ENCODE measurements at places on chromosomes 3 and 15.

DNA sequence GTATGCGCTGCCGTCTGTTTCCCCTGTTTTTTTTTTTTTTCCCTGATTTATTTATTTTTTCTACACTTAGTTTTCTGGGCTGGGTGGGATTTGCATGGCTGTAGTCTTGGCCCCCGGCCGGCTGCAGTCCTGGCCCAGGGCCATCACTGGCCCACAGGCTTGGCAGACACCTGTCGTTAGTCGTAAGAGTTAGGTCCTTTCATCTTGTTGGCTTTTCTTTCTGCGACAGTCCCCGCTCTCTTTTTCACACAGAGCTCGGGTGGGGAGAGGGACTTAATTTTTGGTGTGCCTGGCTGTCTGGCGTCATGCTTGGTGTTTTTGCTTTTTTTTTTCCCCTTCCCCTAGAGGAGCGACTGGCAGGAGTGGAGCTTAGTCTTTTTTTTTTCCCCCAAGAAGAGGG lies 183.4 kb downstream of the KLF13 start:
- DNase-seq: no peak

DNA sequence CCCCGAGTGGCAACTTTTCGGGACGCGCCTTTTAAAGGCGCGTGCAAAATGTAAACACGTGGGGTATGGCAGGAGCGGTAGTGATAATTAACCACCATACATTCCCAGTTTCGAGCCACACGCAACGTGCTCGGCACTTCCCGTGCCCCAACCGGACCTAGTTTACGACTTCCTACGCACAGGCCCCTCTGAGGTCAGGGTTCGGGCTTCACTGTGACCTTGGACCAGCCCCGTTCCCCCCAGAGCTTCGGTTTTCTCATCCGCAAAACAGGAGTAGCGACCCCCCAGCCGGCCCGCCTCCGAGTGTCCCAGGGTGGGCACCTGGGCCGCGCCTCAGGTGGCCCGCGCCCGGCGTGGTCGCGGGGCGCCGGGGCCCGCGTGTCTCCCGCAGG lies 451 bp downstream of the CHCHD4 start:
- DNase-seq: peak; percentile 68

DNA sequence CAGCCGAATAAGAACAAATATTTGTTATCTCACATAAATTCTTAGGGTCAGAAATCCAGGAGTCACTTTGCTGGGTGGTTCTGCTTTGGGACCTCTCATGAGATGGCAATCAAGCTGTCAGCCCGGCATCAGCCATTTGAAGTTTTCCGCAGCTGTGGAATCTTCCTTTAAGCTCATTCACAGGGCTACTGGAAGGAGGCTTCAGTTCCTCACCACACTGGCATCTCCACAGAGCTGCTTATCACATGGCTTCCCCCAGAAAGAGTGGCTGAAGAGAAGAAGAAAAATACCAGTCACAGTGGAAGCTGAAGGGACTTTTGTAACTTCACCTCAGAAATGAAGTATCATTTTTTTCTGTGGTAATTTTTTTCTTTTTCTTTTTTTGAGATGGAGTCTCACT lies 267.7 kb downstream of the CHL1 start:
- DNase-seq: no peak

- DNase-seq: no peak
Observed at GRCh38 chr15:69499521-69500211, 47.0 kb downstream of the RPLP1 start.

- DNase-seq: no peak
Observed at GRCh38 chr3:195134431-195134830, 136.5 kb downstream of the XXYLT1 start.

DNA sequence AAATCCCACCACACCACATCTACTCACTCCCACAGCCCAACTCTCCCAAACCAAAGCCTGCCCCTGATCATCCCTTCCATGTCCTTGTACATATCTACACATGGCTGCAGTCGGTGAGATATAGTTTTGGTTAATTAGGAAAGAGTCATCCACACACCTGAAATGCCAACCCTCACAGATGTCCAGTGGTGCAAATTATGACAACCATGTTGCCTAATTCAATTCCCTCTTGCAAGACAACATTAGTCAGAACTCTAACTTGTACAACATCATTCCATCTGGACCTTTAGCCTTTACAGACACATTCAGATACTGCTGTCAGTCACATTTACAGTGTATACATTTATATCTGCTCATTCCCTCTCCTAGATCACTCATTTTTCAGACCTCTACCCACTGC lies 41.2 kb downstream of the TUBGCP4 start:
- no peak for DNase-seq

GRCh38 chr15:23851921-23852320 lies 164.8 kb upstream of the NDN start:
- no peak for DNase-seq

DNA sequence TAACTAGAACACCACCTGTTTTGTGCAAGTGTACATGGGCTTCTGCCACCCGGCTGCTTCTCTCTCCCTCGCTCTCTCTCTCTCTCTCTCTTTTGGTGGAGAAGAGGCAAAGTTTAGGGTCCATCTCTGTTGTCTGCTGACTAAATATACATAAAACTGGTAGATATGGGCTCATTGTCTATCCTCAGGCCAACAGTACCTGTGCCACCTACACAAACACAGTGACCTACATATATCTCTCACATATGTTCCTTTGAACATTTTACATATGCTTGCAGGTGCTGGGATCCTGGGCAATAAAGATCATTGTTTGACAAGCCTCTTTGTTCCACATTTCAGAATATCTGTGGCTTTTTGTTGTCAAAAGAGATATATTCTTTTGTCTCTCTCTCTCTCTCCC lies 256.3 kb upstream of the KCNH8 start:
- DNase-seq: no peak

DNA sequence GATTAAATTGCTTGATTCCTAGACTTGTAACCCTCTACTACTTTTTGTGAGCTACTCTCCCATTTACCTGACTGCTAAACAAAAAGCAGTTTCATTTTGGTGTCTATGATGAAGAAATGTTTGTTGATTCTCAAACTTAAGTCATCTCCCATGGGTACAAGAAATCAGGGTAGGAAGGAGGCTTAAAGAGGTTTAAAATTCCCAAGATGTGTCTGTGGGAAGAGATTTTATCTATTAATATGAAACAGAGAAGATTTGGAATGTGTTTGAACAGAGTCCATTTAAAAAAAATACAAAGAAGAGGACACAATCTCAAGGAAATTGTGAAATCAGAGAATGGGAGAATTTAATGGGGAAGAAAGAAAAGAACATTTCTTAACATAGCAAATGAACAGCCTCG lies 14.8 kb downstream of the P3H2 start:
- DNase-seq: no peak

DNA sequence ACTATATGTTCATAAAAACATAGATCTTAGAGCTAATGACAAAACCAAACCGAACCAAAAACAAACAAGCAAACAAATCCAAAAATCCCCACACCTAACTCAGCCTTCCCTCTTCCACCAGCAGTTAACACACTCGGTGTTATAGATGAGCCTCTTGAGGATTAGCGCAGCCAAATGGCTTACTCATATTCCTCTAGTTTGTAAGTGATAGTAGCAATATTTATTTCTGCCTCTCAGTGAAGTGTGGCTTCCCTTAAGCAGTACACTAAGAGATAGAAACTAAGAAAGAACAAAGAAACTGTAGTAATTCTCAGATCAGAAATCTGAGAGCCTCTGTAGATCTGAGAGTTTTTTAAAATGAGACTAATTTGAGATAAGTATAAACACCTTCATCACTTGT lies 2.4 kb upstream of the NCEH1 start:
- DNase-seq: no peak

GRCh38 chr3:156975721-156976120 lies 149.6 kb downstream of the LEKR1 start:
- DNase-seq: no peak
